Stimulated activated CD4-positive, alpha-beta T cell treated with anti-CD3 and anti-CD28 coated beads, Interleukin-2, amount 100 ng/mL, for 24 hours (primary cell): ENCODE measurements at places on chromosomes 12 and 14.
A peak's percentile ranks its signal among the peaks of the same experiment; 100 is the strongest.

- no peak for DNase-seq
These were observed 56.2 kb downstream of the CRADD start for GRCh38 chr12:93733358-93733757.

DNA sequence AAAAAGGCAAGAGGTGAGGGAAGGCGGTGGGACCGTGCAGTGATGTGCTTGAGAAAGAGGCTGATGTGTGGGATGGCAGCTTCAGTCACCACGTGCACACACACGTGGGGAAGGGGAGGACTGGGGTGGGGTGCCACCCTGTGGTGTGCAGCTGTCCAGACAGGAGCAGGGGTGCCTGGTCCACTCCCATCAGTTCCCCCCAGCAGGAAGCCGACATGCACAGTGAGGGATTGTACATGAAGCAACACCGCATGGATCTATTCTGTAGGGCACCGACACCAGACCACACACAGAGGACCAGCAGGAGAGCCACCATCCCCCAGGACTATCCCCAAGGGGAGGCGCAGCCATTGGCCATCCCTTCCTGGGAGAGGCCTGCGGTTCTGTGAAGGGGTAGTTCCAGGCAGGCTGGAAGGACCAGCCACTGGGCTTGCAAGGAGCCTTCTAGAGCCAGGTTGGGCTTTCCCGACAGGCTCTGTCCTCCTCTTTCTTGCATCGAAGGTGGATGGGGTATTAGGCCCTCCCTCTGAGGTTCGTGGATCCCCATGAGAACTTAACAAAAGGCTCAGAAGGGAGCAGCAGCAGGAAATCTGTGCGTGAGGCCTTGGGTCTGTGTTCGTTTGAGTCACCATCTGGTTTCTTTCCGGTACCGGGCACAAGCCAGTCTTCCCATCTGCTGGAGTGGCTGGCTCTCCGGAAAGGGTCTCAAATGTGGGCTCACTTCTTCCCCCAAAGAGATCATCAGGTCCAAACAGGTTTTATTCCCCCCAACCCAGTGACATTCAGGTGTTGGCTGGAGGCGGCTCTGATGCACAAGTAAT is 59.8 kb downstream of the PLEKHG3 start:
- peak; percentile 5 for DNase-seq

DNA sequence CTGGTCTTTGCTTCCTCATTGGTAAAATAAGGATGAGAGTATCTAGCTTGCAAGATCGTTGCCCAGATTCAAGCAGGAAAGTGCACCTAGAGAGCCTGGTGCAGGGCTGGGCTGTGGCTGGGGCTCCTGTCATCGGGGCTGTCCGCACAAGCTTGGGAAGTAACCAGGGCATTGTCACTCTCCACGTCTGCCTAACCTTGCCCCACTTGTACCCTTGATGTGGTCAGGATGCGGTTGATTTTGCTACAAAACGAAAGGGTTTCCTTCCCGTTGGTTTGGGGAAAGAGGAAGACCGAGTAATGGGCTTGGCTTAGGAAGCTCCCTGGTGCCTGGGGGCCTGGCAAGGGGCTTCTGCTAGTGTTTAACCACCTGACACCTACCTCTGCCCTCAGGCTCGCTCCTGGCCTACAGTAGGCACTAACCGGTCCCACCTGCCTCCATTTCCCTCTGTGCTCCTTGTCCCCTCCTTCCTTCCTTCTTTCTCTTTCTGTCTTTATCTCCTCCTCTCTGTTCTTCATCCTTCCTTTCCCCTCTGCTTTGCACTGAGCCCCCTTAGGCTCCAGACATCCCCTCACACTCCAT is 21.8 kb downstream of the MVK start:
- peak; percentile 30 for DNase-seq

- DNase-seq = no peak
These were observed 2.4 kb upstream of the FIGNL2 start for GRCh38 chr12:51850965-51851299.

DNA sequence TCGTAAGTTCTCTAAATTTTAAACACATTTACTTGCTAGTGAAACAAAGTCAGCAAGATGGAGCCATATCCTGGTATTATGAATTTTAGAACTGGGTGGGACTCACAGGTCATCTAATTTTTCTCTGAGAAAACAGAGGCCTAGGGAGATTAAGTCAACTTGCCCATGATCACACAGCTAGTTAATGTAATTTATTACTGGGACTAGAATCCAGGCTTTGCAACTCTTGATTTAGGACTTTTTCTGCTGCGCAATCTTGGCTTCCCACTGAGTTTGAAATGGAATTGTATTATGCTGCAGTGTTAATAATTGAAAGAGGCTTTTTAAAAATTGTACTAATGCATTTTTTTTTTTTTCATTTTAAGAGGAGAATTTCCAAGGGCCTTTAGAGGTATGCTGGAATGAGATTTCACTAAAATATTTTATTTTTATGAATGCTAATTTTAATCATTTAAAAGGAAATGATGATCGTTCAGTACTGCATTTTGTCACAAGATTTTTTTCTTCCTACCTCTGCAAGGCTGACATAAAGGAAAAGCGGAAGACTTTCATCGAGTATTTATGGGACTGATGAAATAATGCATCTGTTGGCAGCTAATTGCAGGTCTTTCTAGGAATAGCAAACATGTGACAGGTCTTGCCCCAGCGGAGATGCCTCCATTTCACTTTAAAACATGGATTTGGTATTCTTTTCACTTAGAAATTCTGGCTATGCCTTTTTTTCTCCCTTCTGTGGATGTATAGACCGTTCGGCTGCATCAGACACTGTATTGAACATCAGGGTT is 9.6 kb downstream of the CRADD start:
- DNase-seq = no peak

GRCh38 chr14:75292101-75292563 is 13.5 kb downstream of the FOS start:
- no peak for DNase-seq

GRCh38 chr12:117587631-117588287 is 226.3 kb upstream of the NOS1 start:
- peak; percentile 44 for DNase-seq

DNA sequence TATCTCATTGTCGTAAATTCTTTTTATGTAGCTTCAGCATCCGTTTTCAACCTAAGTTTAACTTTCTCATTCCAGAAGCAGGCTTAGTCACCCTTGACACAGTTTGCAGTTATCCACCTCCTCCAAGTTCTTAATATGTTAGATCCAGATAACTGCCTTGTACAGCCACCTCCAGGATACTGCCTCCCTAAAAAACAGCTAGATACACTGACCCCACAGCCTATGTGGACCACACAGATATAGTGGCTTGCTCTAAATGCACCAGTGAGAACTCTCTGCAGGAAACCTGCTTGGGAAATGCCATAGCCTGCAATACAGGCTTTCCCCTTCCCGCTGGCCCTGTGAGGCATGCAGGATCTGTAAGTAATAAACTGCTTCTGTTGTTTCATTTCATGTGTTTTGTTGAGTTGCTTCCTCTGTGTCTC is 11.1 kb upstream of the RTL1 start:
- DNase-seq = no peak

DNA sequence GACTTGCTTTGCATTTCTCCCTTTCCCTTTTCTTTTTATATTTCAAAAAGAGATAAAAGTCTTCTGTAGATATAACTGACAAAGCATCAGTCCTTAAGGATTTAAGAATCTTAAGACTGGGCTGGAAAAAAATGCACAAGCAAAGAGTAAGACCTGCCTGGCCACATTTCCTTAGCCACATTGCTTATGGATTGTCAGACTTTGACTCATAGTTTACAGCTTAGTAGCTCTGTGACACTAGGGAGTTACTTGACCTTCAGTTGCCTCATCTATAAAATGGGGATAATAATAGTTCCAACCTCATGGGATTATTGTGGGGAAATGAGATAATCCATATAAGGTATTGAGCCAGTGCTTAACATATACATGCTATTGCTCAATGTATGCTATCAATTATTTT is 66.4 kb upstream of the STK38L start:
- DNase-seq = no peak

DNA sequence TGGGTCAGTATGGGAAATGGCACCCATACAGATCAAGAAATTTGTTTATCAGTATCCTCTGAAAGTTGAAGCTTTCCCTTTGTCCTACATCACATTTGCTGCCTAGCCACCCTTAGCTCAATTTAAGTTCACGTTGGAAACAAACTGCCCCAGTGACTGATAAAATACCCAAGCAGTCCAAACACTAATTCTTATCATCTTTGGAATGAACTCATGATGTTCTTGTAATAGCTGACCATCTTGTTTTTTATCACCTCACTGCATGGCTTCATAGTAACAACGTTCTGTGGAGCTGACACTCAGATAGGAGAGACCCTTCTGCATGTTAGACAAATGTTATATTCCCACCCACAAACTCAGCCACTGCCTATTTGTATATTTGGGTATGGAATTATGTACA is 93.4 kb downstream of the GPR135 start:
- no peak for DNase-seq

GRCh38 chr14:23025151-23025814 is 9.4 kb downstream of the PSMB5 start:
- DNase-seq = no peak

DNA sequence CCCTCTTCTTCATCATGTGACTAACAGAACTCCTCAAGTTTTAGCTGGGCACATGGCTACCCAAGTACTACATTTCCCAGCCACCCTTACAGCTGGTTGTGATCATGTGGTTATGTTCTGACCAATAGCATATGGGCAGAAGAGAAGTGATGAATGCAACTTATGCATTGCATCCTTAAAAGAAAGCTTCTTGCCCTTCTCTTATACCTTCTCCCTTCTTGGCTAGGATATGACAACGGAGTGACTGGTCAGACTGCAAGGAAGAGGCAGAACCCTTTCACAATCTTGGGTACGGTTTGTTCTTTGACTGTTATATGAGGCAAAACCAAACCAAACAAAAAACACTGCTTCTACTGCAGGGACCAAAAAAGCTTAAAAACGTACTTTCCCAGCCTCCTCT is 66.5 kb upstream of the MAX start:
- no peak for DNase-seq

DNA sequence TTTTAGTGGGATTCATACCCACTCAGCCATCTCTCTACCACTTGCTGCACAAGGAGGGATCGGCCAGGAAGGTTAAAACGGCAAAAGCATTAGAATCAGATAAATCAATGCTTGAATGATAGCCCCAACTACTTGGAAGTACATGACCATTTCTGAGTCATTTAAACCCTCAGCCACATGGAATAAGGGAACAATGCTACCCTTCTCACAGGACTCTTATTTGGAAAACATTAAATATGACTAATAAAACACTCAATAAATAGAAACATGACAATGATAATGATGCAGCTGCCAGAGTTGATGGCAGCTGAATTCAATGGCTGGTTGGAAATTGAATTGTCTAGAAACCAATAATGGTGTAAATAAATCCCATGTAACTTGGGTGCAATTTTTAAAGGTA is 165.4 kb downstream of the FLRT2 start:
- DNase-seq = no peak

DNA sequence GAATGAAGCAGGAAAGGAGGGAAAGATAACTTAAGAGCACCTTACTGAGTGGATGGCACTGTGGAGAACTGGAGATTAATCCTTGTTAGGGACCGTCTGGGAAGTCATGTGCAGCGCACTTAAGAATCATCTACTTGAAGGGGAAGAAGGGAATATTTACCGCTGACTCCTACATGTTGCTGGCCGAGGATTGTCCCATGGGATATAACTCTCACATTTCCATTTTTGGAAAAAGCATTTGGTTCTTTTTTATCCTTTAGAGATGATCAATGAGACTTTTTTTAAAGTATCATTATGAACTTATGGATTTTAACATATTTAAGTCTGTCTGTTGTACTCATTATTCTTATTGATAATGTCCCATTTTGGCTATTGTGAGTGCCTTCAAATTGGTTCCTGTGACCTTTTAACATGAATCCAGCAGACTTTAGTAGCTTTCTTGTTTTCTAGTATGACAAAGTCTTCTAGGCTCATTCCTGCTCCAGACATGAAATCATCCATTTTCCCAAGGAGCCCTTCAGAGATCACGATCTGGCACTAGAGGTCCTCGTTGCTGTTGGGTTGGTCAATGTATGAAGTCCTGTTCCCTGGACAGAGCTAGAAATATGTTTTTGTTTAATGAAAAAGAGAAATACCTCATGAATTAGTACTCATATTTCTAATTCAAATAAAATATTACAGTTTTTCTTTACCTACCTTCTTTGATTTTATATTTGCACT is 20.2 kb upstream of the FAM234B start:
- no peak for DNase-seq

GRCh38 chr12:59113831-59114615 is 193.7 kb upstream of the LRIG3 start:
- peak; percentile 60 for DNase-seq

DNA sequence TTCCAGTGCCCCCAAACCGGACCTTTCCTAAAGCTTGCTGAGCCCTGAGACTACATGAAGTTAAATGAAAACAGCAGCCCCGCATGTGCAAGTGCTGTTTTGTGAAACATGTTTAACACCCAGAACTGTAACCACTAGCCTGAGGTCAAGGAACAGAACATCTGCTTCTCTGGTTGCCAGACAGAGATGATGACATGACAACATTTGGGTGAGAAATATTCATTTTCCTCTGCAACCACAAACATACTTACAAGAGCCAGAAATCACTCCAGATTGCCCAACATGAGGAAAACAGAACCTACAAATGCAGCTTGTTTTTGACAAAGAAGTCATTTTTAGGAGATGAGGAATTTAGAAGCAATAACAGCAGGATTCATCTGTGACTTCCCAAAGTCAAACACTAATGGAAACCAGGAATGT is 110.4 kb downstream of the BCAT1 start:
- peak; percentile 29 for DNase-seq

GRCh38 chr12:110677206-110677911 is 11.6 kb downstream of the HVCN1 start:
- DNase-seq = no peak

GRCh38 chr12:49538510-49539403 is at the start of gene KCNH3:
KCNH3 (plus strand) TSS chr12:49539030; CDS start chr12:49539417, 387 bp downstream.
- DNase-seq = peak; percentile 85

DNA sequence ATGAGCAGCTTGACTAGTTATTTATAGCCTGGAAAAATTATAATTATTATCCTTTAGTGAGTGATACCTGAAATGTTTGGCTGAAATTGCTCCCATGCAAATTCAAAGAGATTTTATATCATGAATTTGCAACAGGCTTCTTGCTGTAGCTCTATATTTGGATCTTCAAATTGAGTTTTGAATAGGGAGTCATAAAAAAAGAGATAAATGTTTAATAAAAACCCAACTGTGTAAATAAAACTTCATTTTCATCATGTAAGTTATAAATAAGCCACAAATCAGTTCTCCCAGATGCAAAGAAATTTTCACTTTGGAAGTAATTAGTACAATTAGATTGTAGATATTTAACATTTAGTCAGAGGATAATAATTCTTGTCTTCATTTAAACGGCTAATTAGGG is at the start of gene TAS2R8:
Gene TAS2R8 (minus strand): TSS at position 101 of the 400 bp plus-strand sequence. CDS start 306 bp downstream, outside the sequence.
- no peak for DNase-seq

- no peak for DNase-seq
These were observed 19.3 kb upstream of the LLPH start for GRCh38 chr12:66149702-66150398.

DNA sequence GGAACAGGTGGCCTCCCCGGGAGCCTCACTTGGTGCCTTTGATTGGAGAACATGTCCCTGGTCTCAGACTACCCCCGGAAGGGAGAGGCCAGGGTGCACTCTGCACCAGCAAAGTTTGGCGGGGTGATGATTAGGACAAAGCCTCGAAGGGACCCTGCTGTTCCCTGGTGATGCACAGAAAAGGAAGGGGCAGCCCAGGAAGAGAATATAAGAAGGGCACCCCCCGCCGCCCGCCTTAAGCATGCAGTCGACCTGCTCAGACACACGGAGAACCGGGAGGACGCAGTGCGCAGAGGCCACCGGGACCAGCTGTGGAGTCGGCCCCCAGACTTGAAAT is 6.9 kb downstream of the SCARB1 start:
- DNase-seq = no peak
